ENCODE measurements at places on chromosomes 6 and 20.

DNA sequence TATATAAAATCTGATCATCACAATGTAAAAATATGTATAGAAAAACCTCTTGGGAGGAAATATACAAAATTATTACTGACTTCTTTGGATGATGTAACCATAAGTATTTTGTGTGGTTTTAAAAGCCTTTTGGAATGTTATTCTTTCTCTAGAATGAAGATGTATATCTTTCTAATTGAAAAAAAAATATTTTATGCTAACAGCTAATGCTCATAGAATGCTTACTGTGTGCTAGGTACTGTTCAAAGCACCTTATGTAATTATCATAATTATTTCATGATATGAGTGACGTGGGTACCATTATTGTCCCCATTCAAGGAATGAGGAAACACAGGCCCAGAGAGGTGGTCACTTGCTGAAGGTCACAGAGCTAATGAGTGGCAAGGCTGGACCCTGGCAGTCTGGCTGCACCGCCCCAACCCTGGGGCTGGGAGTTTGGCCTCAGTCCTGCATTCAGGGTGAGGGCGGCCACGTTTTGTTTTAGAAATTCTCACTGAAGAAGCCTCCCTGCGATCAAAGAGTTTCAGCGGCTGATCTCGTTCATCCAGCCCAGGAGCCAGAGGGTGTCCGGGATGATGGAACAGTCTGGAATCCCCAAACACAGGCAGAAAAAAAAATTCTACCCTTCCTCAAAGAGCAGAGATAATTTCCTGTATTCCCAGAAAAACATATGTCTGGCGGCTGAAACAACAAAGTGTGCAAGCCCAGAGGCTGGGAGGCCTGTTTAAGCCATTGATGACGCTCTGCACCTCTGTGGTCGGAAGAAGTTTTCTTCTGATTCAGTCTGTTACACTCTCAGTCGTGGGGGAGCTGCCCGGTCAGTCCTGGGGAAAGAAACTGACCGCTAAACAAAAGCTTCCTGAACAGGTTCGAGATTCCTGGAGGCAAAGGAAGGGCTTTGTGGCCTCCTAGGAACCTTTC is 37.3 kb downstream of the TFEB start:
- no peak for DNase-seq

GRCh38 chr6:44010411-44011349 is 116.6 kb downstream of the MRPL14 start:
- DNase-seq: no peak

DNA sequence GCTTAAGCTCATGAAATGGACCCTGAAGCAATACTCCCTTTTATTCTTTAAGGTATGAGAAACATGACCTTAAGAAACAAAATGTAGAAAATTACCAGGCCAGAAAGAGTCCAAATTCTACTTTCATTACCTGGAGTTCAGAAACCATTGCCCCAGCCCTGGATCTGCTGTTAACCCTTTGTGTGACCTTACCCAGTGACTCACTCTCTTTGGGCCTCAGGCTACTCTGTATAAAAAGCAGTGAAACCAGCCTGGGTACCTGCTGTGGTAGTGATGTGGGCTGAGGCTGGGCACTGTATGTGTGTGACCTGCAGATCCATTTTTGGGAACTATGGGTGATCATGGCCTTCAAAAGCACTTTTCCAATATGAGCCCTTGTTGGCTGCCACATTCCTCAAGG is 47.2 kb downstream of the SLC9A8 start:
- DNase-seq: no peak

DNA sequence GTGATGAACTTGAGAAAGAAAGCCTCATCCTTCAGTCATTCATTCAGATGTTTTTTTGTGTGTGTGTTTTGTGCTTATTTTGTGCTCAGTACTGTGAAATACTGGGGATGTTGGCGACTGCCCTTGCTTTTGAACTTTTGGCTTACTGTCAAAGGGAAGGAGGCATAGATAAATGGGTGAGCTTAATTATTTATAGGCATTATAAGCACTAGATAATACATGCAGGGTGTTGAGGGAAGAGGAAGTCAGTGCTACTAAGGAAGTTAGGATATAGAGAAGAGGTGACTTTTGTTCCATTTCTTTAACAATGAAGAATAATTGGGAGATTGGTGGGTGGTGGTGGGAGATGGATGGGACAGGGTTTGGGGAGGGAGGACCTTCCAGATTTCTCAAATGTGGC is 23.6 kb downstream of the XRN2 start:
- no peak for DNase-seq

DNA sequence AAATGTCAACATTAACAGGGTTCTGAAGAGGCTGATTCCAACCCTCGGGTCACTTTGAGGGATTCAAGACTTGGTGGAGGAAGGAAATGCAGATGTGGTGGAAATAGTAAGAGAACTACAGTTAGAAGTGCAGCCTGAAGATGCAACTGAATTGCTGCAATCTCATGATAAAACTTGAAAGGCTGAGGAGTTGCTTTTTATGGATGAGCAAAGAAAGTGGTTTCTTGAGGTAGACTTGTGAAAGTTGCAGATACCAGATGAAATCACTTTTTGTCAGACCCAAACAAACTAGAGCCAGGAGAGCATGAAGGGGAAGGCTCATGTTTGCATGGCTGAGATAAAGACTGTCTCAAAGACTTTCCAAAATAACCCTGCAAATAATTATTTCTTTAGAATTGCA is 16.2 kb downstream of the ANKRD6 start:
- DNase-seq: no peak

GRCh38 chr6:128694303-128695009 is 174.1 kb upstream of the PTPRK start:
- no peak for DNase-seq

DNA sequence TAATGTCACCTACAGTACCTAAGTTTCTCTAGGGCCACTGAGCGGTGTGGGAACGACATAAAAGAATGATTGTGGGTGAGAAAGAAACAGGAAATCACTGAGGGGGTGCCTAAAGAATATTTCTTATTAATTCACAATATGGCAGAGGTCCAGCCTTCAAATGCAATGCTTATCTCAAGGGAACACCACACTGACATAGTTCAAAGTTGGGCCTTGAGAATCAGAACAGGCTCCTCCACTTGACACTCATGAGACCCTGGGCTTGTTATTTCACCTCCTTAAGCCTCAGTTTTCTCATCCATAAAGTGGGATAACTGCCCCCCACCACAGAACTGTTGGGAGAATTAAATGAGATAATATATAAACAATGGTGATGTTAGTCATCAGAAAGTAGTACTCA is 40.4 kb upstream of the ARHGAP18 start:
- DNase-seq: no peak

DNA sequence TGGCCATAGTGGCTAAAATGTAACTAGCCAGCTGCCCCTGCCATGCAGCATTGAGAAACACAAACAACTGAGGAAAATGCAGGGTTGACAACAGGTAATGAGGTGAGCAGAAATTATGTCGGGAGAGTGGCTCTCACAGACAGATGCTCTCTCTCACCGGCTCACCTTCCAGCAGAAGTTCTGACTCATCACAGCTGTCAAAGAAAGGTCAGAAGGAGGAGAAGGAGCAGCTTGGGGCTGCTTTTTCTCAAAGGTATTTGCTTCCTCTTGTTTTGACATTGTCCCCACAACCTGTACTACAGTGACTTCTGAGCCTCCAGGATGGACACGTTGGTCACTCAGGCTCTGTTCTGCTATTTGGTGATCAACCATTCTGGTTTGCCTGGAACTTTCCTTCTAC is 190.5 kb upstream of the HEY2 start:
- DNase-seq: no peak

- peak; percentile 47 for DNase-seq
Observed at GRCh38 chr6:131281471-131282270, 146.4 kb downstream of the AKAP7 start.

DNA sequence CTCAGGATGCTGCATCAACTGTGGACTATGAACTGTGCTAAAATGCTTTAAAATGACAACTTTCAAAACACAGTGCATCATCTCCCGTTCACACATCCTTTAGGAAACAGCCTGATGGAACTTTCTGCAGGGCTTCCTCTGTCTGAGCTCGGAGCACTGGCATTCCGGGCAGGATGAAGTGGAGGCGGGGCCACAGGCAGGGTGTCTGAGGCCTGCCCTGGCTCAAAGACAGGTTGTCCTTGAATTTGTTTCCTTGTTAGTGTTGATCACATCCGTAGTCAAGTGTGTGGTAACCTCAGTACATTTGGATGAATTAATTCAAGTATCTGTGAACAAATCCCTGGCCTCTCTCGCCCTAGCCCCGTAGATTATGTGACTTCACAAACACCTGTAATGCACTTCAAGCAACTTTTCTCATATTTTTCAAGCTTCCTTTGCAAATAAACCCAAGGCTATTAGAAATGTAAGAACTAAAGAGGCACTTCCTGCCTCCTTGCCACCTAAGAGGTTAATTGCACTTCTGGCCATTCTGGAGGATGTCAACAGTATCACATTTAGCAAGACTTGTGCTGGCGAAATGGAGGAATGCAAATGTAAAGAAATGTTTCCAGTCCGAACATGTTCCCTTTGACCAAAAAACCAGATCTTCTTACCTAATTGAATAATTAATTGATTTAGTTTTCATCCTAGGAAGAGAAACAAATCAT is 3.1 kb downstream of the CD93 start:
- no peak for DNase-seq

DNA sequence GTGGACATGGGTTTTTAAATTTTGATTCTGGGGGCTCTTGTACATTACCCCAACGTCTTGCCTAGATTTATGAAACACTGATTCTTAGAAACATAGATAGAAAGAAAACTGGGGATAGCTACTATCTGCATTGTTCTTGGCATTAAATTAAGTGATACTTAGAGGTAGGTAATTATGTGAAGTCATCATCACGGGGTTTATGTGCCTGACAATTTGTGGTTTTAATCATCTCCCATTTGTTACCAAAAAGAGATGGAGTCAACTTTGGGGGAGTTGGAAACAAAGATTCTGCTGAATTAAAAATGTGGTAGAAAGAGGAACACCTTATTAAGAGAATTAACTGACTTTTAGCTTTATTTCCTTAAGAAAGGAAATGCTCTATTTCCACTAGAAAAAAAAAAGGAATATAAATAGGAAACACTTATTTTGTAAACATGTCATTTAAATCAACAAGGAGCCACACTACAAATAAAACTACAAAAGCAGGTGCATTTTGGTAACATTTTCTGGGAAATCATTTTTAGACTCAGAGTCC is 5.6 kb downstream of the TNFAIP3 start:
- DNase-seq: no peak

DNA sequence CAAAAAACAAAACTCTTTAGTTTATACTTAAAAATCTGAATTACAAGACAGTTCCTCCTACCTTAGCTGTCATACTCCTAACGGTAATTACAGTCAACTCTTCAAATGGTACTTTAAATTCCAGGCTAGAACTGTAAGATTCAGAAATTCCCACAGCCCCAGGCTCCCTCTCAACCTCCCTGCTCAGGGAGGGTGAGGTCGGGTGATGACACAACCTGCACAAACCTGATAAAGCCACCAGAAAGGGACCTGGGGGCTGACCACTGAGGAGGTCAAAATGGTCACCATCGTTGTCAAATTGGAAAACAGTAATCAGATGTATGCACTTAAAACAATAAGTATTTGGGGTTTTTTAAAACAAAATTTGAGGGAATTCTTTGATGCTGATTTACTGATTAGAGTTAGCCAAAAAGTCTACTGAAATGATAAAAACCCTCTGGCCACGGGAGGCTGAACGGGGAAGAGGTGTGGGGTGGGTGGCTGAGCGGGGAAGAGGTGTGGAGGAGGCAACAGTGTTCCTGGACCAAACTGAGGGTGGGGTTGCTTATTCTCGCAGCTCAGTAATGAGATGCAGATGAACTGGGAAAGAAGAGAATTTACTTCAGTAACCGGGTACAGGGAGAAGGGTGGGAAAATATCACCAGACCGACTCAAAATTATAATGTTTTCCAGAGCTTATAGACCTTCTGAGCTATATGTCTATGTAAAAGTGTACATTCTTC is 52.4 kb downstream of the SLC22A1 start:
- no peak for DNase-seq

GRCh38 chr6:28988536-28989311 is 16.4 kb downstream of the ZNF311 start:
- peak; percentile 82 for DNase-seq

DNA sequence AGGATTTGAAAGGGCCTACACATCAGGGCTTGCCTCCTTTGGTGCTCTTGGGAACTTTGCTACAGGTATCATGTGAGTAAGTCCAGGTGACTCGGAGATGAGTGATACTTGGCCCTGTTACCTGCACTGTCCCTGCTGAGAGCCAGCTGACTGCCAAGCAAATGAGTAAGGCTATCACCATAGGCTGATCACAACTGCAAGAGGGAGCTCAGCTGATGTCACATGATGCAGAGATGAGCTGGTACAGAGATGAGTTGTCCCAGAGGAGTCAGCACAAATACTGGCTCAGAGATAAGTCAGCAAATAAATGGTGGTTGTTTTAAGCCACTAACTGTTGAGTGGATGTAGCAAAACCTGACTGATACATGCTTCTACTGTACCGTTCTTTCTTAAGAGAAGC is 41.4 kb downstream of the LAMP5 start:
- peak; percentile 10 for DNase-seq

DNA sequence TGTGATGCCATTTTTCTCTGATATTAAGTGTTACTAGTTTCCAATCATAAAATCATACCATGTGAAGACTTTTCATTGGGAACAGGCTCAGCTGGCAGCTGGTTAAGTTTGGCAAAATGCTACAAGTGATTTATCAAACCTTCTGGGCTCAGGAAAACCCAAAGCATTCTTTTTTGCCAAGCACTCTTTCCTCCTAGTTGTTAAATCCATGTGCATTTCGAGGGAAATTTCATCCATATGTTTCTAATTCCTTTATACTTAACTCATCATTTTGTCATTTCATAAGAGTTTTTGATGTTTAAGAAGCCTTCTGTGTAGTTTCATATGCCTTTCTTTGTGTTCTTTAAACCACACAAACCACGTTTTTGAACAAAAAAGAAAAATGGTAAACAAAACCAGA is 217.6 kb upstream of the PDE10A start:
- DNase-seq: no peak

GRCh38 chr6:26165261-26165790 is 78.1 kb downstream of the HFE start:
- no peak for DNase-seq

DNA sequence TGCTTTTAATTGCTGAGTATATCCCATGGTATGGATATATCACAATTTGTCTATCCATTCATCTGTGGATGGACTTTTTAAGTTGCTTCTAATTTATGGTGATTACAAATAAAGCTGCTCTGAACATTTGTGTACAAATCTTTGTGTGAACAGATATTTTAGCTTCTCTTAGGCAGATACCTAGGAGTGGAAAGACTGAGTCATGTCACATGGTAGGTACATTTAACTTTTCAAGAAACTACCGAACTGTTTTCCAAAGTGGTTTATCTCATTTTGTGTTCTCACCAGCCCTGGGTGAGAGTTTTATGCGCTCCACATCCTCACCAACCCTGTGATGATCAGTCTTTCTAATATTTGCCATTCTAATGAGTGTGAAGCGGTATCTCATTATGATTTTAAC is 31.0 kb upstream of the ZNFX1 start:
- DNase-seq: no peak

DNA sequence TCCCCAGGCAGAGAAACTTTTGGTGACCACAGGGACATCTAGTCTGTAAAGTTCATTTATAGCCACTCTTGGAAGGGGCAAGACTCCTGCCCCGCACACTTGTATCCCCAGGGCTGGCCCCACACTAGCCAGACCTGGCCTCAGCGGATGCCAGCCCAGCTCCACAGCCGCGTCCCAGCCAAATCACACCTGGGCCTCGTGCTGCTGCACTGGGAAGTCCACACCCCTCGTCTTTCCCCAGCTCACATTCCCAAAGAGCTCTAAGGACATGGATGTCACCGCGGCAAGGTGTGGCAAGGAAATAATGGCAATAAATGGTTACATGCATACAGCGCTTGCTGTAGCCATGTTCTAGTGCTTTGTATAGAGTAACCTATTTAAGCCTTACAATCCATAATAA is 8.6 kb downstream of the IP6K3 start:
- DNase-seq: no peak

GRCh38 chr6:14965424-14966075 is 280.3 kb upstream of the JARID2 start:
- DNase-seq: no peak
